ENCODE measurements at places on chromosomes 7 and 10.

DNA sequence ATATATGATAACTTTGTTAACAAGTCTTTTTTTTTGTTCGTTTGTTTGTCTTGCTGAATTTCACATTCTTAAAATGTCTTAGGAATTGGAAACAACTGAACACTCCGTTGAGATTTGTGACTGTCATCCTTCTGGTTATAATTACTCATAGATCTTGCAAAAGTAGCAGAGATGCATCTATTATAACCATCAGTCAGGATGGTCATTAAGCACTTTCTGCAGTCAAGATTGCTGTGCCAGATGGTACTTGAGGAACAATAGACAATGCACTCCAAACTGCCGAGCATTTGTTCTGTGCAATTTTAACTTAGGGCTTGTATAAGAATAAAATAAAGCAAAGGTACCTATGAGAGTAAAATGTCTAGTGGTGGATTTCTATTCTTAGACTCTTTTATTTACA is 710.1 kb upstream of the KCND2 start:
- DNase-seq = no peak

- no peak for DNase-seq
Measured at GRCh38 chr7:8201846-8202441, 60.0 kb downstream of the ICA1 start.

GRCh38 chr7:158966780-158967390 is 110.5 kb downstream of the DYNC2I1 start:
- no peak for DNase-seq

- no peak for DNase-seq
Measured at GRCh38 chr7:89809291-89809690, 345.0 kb upstream of the STEAP1 start.

GRCh38 chr10:104441329-104442000 is 87.8 kb downstream of the CFAP58 start:
- DNase-seq = no peak

- no peak for DNase-seq
Measured at GRCh38 chr7:95517458-95517857, 31.7 kb downstream of the ASB4 start.

DNA sequence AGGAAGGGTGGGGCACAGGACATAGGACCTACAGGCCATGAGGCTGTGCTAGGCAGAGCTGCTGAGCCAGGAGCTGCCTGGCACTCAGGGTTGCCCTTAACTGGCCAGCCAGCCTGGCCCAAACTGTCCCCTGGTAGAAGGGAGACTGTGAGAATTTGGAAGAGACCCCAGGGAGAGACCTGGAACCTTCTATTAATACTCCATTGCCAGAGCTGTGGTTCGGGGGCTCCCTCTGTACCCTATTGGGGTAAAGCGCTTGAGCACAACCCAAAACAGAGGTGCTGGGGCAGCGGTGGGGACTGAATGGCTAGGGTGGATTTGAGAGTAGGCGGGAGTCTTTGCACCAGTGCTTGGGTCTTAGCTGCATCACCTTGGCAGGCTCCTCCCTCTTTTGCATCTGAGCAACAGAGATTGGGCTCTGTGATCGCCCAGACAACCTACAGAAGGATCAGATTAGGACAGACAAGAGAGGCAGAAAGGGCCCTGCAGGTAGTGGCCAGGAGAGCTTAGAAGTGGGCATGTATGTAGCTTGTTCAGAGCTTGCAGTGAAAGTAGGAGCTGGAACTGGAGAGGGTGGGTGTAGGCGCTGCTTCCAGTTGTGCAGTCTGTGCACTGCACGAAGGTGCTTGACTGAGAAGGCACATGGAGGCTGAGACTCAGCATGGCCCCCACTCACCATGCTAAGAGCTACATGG is 53.3 kb downstream of the ADCYAP1R1 start:
- no peak for DNase-seq

GRCh38 chr7:141641876-141642275 is 60.1 kb downstream of the DENND11 start:
- no peak for DNase-seq

DNA sequence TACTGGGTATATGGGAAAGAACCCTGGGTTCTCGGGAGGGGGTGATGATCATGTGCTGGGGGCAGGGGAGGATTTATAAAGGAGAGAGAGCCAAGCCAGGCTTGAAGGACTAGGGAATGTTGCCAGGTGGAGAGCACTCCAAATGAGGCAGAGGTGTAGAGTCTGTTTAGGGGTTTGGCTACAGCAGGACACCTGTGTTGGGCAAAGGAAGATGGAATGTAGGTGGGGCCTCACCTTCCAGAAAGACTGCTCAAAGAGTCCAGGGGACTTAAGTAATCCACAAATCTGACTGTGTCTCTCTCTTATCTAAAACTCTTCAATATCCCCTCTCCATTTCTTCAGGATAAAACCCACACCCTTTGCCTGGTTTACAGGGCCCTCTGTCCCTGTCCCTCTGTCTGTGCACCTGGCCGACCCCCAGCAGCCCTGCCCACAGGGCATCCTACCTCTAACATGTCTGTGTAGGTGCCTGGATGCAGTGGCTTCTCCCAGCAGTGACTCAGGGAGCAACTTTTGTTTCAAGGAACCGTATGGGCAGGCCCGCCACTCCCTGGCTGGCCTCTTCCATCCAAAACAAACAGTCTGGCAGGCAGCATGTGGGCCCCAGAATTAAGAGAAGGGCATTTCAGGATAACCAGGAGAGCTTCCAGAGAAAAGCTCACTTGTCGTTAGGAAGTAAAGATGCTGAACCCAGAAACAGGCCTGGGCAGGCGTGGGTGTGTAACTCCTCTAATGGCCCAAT is 10.6 kb upstream of the PLEKHA1 start:
- no peak for DNase-seq

GRCh38 chr7:16347827-16348192 is 73.5 kb downstream of the CRPPA start:
- DNase-seq = no peak

- DNase-seq = no peak
Measured at GRCh38 chr10:132405463-132405991, 8.5 kb downstream of the PWWP2B start.

GRCh38 chr10:62079885-62080559 is 178.5 kb downstream of the ARID5B start:
- DNase-seq = no peak

GRCh38 chr7:1290679-1291356 is 58.1 kb downstream of the UNCX start:
- peak; percentile 57 for DNase-seq

DNA sequence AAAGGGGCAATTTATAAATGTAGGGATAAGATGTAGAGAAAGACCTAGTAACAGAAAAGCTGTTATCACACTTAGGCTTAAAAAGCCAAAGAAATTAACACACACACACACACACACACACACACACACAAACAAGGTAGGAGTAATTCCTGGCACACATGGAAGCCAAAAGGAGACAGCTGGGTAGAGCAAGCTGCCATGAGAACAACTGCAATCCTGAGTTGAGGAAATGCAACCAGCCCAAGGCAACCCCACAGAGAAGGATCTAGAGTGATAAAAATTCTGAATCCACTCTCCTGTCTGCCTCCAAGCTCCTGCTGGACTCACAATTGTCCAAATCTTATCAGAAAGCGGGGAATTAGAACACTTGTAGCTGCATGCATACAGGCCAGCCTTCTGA is 229.1 kb upstream of the DGKB start:
- no peak for DNase-seq

GRCh38 chr10:61066661-61067344 is 122.8 kb upstream of the RHOBTB1 start:
- DNase-seq = no peak

DNA sequence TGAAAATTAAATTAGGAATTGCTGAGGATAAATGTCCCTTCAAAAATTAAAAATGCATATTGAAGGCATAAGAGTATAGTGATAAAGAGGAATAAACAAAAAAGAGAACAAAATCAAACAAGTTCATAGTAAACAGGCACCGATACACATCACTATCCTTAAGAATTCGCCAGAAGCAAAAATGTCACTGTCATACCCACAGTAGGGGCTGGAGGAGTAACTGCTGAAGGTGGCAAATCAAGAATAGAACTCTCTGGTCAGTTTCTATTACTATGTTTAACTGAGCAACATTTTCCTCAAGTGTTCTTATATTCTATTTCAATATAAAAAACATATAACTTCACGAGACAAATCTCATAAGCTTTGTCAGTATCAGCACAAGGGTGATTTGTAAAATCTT is 84.0 kb downstream of the VPS41 start:
- no peak for DNase-seq

DNA sequence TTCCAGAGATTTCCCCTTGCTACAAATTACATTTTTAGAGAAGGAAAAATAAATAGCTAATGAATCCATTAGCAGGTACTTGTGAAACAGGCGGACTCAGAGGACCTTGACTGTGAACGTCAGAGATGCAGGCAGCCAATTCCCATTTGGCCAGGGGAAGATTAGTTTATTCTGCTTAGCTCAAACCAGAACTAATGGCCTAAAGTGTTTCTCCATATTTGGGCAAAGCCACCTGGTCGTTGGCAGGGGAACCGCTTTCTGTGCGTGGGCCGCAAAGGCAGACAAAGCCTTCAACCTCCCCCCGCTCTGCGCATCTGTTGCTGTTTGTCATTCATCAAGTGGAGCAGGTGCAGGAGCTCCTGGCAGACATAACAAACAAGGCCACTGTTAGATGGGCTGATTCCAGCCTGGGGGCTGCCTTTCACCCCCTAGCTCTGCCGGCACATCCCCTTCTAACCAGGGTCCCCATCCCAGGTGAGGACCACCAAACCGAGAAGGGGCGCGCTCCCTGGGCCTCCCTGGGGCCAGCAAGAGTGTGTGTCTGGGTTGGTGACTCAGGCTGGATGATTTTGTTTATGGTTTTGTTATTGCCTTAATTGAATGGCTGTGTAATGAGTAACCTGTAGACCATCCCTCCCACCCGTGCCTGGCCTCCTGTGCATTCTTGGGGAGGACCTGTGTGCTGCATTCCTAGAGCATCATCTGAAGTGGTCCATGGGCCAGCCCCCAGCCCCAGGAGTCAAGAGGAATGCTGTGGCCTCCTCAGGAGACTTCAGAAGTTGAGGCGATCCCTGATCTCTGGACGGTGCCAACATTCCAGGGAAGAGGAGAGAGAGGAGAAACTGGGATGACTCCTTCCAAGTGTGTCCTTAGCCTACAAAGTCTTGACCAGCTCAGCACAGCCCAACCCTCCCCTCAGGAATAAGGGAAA is 14.5 kb upstream of the CPA1 start:
- peak; percentile 98 for DNase-seq

GRCh38 chr7:37665352-37666022 is 18.1 kb upstream of the GPR141 start:
- DNase-seq = no peak

DNA sequence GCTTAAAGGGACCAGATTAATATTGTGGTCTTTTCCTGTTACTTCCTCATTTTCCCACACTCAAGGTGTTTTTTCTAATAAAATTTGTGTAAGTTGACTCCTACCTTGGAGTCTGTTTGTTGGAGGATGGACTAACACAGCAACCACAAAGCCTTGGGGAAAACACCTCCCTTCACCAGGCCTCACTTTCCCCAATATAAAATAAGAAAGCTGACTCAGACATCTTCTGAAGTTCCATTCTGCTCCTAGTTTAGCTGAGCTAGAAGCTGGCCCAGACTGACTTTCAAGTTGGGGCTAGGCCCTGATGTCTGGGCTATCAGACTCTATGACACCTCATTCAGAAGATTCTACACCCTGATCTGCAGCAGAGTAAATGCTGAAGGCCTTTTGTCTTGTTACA is 73.0 kb upstream of the ADRB1 start:
- DNase-seq = no peak

DNA sequence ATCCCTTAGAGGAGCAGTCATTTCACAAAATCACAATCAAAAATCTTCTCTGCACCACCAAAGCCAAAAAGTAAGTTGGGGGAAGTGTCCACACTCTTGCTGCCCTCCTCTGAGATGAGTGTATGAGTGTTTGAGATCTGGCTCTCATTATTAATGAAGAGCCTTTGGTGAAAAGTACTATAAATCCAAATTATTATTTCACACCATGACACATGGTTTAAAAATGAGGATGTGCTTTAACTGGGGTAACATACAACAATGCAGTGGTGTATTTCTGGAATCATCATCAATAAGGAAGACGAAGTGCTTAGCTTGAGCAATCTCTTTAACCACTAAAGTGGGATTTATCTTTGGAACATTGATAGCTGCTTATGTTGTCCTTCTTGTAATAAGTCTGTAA is 114.2 kb upstream of the ADAM12 start:
- DNase-seq = no peak

- DNase-seq = no peak
Measured at GRCh38 chr10:115915429-115915828, 357.6 kb downstream of the GFRA1 start.

GRCh38 chr10:48545462-48546145 is 59.3 kb downstream of the ARHGAP22 start:
- no peak for DNase-seq

DNA sequence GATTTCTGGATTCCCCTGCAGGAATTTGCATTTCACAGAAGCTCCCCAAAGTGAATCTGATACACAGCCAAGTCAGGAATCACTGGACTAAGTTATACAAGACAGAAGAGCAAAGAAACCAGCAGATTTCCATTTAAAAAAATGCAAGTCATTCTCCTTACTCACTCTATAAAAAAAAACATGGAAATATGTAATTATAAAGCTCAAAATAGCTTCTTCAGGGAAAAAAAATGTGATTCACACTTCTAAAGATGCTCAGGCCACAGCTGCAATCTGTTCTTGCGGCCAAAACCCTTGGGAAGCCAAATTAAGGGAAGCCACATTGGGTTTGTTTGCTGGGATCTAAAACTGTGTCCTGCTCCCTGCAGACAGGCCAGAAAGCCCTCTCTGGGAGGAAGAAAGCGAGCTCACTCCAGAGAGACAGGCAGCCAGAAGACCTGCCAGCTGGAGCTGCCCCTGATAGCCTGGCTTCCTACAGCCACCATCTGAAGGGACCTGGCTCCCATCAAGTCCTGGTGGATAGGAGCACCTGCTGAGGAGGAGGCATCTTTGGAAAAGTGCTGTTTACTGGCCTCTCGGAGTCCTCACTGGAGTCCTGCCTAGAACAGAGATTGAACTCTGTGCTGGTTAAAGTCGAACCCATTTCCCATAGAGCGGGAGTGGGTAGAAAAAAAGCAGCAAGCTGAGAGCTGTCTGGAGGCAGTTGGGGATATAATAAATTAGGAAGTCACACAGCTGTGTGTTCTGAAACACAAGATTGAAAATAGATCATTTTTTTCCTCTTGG is 359.2 kb upstream of the AOAH start:
- no peak for DNase-seq

DNA sequence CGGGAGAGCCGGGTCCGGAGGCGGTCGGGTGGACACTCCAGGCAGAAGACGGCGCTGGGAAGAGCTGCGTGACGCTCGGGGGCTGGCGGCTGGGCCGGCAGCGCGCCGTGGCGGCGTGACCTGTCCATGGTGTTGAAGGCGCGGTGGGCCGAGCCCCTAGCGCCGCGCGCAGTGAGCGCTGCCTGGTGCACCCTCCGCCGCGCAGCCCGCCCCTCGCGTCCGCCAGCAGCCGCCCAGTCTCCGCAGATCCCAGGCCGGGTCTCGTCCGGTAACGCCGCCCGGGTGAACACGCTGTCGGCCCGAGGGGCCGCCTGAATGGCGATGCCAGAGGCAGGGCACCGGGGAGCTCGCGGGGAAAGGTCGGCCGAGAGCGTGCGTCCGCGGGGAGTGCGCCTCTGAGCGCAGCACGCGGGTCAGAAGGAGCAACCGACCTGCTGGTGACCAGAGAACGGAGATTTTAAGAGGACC is 657 bp upstream of the TMEM178B start:
- no peak for DNase-seq

GRCh38 chr10:104317726-104318299 is 20.5 kb downstream of the ITPRIP start:
- no peak for DNase-seq
